Cortex of kidney (tissue), 1 donor: ENCODE measurements at places on chromosomes 7 and 10.

DNA sequence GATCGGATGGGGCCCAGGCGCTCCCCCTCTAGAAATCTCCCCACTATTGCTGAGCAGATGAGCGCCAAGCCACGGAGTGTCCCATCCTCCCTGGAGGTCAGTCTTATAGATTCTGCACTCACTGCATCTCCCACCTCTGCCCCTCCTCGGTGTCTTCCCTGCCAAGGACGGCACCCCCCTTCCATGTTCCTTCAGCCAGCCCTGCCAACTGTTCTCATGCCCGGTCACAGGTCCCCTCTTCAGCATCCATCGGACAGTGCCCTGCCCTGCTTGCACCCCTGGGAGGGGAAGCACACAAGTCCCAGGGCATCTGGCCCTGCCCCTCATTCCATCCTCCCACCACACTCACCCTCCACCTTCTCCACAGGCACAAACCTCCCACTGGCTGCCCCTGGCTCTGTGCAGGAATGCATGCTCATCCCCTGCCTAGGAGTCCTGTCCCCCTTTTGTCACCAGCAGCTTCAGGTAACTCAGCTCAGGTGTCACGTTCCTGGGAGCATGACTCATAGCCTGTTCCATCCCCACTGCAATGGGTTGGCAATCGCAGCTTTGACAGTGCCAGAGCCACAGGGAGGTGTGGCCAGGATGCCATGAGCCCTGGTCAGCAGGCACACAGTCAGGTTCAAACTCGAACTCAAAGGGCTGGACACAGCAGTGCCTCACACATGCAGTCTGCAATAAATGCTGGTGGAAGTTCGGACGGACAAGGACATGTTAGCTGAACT lies 234.7 kb upstream of the TCERG1L start:
- no peak for DNase-seq

DNA sequence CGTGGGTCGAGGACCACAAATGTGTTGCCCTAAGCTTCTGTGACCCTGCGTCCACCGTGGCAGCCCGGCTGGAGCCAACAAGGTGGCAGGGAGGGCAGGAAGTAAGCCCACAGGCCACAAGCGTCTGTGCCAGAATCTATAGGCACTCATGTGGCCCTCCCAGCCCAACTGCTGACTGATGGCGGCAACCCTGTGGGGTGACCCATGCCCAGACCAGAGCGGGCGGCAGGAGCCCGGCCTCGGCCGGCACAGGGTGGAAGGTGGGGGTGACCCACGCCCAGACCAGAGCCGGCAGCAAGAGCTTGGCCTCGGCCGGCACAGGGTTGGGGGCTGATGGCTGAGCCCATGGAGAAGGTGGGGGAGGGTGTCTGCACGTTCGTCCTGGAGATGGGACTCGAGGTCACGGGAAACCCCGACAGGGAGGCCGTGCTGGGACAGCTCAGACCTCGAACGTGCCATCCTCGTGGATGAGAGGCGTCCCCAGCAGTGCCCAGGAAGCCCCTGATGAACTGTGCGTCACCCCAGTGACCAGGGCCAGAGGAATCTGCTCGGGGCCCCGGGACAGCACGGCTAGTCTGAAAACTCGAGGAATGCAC lies 181.0 kb downstream of the ELFN1 start:
- DNase-seq = no peak

DNA sequence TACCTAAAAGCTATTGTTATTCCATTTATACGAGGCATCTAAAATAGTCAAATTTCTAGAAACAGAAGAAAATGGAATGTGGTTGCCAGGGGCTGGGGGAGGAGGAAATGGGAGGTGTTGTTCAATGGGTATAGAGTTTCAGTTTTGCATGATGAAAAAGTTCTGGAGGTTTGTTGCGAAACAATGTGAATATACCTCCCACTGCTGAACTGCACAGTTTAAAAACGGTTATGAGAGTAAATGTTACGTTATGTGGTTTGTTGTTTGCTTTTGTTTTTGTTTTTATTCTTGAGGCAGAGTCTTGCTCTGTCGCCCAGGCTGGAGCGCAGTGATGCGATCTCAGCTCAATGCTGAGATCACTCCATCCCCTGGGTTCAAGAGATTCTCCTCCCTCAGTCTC lies 64.9 kb upstream of the NRBF2 start:
- DNase-seq = no peak

GRCh38 chr7:151690606-151691005 lies 170.9 kb upstream of the RHEB start:
- DNase-seq = no peak

DNA sequence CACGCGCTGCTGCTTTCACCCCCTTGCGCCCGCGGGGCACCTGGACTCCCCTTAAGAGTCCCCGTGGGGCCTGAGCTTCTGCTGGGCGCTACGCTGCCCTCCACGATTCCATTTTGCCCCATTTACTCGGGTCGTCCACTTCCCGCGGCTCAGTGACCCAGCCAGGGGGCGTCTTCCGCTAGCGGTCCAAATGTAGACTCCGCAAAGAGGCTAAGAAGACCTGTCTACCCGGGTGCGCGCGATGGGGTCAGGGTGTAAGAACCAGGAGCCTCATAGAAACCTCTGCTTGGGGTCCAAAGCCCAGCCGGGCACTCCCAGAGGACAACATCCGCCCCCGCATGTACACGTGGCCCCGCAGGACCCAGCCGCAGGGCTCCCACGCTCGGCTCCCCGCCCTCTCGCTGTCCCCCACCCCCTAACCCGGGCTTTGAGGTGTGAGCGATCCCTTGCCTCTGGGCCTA lies 5.2 kb upstream of the HMX2 start:
- no peak for DNase-seq

- no peak for DNase-seq
Observed at GRCh38 chr7:111145472-111145871, 54.5 kb downstream of the LRRN3 start.

DNA sequence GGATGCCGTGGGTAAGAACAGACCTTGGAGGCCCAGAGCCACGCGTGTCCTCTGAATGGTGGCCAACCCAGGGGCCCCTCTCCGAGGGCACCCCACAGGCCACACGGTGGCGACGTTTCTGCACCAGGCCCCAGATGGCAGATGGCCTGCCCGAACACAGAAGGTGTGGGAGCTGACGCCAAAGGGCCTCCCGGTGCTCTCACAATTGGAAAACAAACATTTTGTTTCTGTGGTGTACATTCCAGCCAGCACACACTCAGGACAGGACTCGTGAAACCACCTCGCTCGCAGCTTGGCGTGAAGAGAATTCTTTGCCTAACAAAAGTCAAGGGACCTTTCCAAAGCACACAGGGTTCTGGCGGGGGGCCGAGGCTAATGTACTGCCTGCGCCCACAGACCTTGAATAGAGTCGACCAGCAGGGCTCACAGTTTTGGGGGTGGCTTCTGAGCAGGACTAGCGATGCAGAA lies 112.1 kb downstream of the FAM53B start:
- DNase-seq = no peak

DNA sequence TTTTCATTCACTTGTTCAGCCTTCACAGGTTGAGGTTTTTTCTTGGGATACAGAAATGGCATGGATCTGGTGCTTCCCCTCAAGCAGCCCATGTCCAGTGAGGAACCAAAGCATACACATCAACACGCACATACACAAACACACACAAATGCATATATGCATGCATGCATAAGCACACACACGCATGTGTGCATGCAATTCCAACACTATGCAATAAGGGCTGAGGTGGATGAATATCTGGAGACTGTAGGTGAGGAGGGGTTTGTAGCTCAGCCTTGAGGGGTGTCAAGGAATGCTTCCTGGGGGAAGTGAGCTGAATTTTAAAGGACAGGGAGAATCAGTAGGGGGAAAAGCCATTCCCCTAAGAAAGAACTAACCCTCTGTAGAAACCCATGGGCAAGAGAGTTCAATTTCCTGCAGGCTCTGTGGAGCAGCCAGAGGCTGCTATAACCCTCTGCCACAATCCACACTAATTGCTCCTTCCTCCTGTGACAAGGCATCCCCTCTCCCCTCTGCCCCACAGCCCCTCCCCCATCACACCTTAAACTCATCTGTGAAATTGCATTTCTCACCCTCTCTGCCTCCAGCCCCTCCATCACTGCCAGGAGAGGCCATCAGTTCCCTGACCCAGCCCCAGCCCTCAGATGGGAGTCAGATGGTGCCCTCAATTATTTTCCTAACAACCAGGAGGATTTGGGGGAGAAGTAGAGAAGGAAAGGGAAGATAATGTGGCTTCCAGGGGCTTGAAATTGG lies 316.4 kb downstream of the RPS24 start:
- DNase-seq = no peak

DNA sequence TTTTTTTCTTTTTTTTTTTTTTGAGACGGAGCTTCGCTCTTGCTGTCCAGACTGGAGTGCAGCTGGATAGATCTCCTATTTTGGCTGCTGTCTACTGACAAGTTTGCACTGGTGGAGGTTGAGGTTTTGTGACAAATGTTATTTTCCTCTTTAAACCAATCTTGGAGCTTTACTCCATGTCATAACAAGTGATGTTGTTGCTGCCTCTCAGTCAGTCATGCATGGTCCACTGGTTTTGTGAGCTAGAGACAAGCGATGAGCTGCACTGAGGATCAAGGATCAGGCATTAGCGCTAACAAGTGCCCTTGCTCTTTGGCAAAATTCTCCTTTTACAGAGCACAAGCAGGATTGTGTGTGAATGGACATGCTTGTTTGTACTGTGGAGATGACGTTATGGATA lies 805 bp upstream of the WDFY4 start:
- DNase-seq = no peak

DNA sequence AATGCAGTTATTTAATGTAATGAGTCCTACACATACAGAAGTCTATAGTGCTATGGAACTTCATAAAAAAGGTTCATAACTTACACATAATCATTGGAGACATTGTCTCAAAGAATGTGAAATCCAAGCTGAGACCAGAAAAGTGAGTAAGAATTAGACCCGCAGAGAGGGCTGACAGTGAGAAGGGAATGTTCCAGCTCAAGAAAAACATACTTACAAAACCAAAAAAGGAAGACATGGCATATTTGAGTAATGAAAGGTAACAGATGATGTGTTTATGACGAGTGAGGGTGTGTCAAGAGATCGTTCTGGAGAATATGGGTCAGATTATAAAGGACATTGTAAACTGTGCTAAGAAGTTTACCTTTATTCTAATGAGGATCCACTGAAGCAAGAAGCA lies 566.5 kb downstream of the ATRNL1 start:
- no peak for DNase-seq

DNA sequence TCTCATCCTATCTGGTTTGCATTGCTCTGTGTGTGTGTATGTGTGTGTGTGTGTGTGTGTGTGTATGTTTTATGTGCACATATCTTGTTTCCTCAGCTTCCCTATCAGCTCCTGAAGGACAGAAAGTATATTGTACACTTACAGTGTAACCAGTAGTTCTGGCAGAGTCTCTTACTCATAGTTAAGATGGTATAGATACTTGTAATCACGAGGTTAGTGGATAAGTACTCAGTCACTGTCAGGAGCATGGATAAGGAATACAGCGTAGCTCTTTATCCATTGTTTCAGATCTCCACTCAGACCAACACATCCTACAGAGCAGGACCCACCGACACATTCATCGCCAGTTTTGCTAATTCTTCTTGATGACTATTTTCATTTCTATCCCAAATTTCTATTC lies 275.0 kb downstream of the TSPAN12 start:
- no peak for DNase-seq

DNA sequence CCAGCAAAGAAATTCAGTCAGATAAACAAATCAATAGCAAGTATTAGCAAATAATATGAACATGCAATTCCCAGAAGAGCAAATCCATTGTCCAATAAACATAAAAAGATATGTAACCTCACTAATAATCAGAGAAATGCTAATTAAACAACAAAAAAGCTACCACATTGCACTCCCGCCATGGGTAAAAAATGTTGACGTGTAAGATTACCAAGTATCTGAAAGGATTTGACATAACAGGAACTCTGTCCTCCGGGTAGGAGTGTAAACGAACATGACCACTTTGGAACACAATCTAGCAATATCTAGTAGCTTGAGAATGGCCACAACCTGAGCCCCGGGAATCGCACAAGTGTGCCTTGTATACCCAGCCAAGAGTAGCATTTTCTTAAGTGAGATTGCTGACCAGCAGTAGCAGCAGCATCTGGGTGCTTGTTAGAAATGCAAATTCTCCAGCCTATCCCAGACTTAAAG lies 31.6 kb downstream of the DYDC1 start:
- DNase-seq = no peak

DNA sequence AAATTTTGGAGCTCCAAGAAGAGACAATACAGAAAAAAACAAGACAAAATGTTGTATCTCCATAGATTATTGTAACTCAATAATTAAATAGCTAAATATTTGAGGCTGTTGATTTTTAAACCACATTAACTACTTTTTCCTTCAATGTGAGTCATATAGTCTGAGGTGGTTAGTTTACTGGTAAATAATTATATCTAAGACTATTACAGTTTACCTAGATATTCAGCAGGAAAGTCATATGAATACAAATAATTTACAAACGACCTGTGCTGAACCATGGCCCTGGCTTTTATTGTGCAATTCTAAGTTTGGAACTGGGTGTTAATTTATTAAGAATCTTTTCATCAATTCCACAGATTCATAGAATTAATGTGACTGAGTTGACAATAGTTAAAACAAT lies 22.2 kb downstream of the CREB5 start:
- no peak for DNase-seq

- no peak for DNase-seq
Observed at GRCh38 chr7:44223362-44224079, 22.7 kb downstream of the YKT6 start.

DNA sequence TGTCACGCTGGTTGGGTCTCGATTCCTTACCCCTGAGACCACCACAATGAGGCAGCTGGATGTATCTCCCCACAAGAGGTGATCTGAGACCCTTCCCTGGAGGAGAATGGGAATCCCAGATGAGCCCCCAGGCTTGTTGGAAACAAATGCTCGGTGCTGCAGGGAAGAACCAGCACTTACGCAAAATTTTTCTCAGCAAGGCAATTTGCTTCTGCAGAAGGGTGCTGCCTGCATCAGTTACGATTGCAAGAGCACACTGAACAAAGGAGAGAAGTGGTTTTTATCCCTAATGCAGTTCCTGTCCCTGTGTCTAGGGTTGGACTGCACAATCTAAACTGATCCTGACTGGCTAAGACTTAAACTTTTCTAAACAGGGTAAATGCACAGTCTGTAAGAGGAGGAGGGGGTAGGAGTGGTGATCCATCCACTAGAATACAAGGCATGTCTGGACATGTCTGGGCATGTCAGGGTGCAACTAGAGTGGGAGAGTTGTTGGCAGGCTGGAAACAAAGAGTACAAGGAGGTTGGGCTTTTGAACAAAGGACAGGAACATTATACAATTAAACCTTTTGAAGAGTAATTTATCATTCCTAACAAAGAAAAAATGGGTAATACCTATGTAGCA lies 114.9 kb upstream of the FAM3C start:
- DNase-seq = no peak
